Stimulated activated CD4-positive, alpha-beta T cell treated with anti-CD3 and anti-CD28 coated beads, Interleukin-4, amount 100 ng/mL, for 48 hours (primary cell): ENCODE measurements at places on chromosomes 16 and 17.

DNA sequence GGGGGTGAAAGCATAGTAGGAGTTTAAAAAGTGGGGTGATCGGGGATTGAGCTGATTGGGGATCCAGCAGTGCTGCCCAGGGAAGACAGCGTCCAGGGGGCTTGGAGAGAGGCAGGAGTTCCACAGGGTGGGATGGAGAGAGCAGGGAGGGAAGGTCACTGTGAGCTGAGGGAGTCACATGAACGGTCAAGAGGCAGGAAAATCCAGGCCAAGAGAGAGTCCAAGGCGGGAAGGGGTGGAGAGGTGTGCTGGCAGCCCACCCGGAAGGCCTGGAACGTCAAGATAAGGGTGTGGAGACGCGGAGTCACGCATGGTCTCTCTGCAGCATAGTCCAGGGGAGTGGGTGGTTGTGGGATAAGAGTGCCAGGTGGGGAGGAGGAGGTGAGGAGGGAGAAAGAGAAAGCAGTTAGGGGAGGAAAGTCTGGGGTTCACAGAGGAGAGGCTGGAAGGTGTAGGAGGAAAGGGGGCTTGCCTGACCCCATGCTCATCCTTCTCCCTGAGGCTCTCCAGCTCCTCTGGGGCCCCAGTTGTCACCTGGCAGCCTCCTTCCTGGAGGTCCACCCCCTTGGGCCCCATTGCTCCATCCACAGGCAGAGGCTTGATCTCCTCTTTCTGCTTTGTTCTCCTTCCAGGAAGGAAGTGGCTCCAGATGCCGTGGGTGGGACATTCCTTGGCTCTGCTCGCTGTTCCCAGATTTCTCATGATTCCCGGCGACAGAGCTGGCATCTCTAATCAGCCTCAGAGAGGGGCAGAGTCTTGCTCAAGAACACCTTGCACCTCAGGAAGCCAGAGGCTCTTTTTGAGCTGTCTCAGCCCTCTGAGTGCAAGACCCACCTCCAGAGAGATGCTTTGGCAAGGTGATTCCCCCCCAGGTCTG, 28.7 kb downstream of the CCR7 start:
- DNase-seq: no peak

DNA sequence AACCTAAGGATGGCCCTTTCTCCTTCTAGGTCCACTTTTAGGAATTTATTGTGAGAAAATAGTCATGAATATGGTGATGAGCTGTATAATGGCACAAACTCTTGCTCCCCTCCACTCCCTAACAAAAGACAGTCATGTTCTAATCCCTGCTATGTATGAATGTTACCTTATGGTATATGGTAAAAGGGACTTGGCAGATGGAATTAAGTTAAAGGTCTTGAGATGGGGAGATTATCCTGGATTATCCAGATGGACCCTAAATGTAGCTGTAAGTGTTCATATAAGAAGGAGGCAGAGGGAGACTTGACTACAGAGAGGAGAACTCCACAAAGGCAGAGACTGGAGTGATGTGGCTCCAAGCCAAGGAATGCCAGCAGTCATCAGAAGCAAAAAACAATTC, 296.1 kb downstream of the SOX9 start:
- no peak for DNase-seq

GRCh38 chr16:1334739-1335138, 1.3 kb downstream of the BAIAP3 start:
- DNase-seq: no peak

- DNase-seq: no peak
Observed at GRCh38 chr17:18025945-18026776, 12.8 kb downstream of the ATPAF2 start.

DNA sequence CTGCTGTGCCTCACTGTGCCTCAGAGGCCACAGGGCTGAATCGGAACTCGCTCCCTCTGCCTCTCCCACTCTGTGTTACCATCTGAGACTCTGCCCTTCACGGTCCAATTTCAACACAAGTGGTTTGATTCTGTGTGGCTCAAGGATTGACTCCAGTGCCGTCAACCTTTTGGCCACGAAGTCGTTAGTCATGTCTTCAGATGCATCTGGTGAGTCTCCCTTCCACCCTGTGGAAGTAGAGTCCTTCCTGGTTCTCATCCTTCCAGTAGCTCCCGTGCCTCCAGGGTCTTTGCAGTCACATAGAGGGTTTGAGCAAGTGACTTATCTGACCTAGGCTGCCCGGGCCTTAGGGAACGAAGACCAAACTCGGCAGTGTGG, 51.2 kb downstream of the PGS1 start:
- no peak for DNase-seq

DNA sequence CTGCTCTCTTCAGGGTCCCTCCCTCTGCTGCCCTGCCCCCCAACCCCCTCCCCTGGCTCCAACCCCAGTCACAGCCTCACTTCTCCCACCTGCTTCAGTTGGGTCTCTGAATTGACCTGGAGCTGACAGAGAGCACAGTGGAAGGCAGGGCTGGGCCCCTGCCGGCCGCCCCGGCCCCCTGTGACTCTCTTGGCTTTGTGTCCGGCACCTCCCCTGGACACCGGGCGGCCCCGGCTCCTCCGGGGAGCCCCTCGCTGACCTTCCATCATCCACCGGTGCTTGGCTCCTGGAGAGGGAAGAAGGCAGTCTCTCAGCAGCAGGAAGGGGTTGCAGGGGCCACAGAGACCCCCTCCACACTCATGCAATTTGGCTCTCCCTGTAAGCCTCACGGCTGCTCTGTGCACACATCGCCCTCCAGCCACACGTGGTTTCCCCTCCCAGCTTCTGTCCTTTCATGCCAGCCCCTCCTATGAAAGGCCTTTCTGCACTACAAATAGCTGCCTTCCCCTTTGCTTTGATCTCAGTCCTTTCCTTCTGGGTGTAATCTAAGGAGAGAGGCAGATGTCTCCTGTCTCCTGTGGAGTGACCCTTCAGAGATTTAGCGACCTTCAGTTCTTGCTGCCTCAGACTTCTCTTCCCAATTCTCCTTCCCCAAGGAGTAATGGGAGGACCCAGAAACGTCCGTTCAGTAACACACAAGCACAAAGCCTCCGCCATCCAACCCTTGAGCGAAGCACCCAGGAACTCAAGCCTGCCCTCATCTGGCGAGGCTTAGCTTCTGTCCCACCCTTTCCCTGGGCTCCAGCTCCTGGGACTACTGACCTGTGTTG, 8.3 kb downstream of the NKIRAS2 start:
- DNase-seq: no peak

GRCh38 chr17:35374766-35375344, 1.4 kb upstream of the SLFN11 start:
- no peak for DNase-seq

DNA sequence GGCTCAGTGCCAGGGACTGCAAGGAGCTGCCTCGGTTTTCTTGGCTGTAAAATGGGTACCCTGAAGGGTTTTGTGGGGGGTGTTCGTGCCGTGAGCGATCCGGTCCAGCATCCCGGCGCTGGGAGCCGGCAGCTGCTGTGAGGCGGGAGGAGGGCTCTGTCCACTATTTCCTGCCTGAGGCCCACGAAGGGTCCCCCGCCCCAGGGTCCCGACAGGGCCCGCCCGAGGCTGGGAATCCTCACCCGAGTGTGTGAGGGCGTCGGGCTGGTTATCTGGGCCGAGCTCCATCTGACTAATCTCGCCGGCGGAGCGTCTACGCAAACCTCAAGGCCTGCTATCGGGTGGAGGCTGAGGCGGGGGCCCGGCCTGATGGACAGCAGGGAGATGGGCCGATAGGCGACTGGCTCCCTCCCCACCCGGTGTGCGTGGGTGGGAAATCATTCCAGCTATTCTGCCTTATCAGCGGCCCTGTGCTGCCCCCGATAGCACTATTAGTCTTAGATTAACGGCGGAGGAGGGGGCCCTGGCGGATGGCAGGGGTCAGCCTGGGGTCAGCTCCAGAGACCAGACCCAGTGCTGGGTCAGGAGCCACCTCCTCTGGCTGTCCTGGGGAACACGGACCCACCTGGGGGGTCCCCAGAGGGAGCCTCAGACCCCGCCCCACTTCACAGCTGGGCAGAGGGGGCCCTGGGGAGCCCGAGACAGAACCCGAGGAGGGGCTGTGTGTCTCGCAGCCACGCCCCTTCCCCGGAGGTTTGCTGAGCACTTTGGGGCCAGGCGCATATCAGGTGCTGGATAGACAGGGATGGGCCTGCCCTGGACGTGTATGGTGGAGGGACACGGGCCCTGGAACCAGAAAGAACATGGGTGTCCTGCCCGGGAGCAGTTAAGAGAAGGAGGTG, 44.7 kb downstream of the ZFPM1 start:
- DNase-seq: no peak

- no peak for DNase-seq
Observed at GRCh38 chr16:48492133-48492532, 106.9 kb upstream of the SIAH1 start.

DNA sequence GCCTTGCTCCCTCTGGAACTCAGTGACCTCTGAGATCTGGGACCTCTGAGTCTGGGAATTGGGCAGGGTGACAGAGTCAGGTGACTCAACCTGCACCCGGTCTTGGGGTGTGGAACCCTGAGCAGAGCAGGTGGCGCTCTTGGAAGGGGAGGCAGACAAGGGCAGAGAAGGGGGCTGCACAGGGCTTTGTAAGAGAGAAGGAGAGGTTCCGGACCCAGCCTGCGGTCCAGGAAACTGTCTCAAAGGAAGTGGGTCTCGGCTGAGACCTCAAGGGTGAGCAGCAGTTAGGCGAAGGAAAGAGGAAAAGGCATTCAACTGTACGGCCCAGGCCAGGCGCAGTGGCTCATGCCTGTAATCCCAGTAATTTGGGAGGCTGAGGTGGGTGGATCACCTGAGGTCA, 10.0 kb upstream of the RIPOR1 start:
- DNase-seq: no peak

- DNase-seq: no peak
Observed at GRCh38 chr16:82639263-82639662, 12.5 kb downstream of the CDH13 start.
